ENCODE measurements at places on chromosomes 5 and 9.

DNA sequence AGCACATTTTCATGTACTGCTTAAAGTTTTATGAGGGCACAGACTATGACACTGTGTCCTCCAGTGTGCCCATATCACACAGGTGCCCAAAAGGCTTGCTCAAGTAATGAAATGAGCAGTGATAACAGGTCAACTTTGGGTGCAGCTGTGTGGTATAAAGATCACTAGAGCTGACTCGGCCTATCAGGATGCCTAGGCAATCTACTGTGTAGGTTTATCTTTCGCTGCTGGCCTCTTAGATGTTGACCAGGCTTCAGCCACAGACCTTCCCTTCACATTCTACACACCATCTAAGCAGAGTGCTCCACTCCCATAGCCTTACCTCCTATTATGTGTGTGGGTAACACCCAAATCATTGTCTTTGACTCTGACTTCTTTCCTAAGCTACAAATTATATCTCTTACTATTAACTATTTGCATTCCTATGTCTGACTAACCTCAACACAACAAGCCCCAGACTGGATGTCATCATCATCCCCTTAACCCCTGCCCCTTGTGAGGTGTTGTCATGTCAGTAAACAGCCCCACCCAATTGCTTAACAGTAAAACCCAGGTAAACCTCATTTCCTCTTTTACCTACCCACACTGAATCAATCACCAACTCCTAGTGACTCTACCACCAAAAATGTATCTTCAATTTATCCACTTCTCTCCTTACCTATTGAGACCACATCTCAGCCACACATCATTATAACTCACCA, 2.5 kb downstream of the SREK1IP1 start:
- DNase-seq: no peak

DNA sequence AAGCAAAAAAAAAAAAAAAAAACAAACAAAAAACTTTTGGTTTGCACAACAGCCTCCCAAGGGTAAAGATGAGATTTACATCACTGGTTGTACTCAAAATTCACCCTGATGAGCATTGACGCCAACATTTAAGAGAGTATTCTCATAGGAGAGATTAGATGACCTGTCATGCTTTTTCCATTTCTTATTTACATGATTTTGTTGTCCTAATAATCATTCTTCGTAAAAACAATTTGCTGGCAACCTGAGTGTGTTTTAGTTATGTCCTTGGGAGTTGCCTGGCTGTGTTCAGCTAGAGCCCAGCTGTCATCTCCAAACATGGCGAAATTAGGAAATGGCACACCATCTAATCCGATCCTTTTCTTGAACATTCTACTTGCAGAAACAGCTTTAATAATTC, 186.4 kb upstream of the MRPS30 start:
- DNase-seq: no peak

DNA sequence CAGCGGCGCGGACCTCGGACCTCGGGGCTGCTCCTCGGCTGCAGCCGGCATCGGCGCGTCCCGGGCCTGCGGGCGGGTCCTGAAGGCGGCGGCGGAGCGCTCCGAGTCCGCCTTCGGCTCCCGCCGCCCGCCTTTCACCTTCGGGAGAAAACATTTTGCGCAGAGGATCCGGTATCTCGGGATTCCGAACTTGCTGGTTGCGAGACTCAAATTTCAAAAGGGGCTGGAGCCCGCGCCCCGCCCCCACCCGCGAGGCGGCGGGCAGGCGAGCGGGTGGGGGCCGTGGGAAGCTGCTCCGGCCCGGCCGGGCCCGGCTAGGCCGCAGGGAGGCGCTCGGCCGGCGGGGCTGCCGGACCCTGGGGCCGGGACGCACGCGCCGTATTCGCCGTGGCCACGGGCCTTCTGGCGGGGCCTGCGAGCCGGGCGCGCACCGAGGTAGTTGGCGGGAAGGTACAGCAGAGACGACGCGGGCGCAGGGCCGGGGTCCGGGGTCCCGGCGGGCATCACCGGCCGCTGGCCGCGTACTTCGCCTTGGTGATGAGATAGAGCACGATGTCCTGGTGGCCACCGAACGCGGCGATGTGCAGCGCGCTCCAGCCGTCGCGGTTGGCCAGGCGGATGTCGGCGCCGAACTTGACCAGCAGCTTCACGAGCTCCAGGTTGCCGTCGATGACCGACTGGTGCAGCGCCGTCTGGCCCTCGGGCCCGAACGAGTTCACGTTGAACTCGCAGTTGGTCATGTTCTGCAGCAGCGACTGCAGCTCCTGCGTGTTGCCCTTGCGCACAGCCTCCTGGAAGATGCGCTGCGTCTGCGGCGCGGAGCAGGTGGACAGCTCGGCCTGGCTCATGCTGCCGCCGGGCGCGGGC, 757 bp downstream of the NRARP start:
- DNase-seq: no peak

DNA sequence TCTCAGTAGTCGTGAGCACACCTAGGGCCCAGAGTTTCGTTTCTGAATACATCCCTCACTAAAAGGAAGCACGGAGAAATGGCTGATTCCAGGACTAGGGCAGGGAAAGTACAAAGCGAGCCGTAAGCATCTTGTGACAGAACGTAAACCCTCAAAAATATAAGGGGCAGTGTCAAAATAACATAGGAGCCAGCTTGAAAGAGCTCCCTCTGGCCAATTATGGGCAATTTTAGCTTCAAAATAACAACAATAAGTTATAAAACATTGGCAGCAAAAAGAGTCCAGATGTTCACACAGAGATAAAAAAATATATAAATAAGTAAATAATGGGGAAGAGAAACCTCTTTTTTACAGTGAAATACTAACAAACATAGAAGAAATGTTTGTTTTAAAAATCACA, 18.5 kb upstream of the GLIS3 start:
- no peak for DNase-seq

- no peak for DNase-seq
Measured at GRCh38 chr5:17249029-17249634, 31.7 kb downstream of the BASP1 start.

DNA sequence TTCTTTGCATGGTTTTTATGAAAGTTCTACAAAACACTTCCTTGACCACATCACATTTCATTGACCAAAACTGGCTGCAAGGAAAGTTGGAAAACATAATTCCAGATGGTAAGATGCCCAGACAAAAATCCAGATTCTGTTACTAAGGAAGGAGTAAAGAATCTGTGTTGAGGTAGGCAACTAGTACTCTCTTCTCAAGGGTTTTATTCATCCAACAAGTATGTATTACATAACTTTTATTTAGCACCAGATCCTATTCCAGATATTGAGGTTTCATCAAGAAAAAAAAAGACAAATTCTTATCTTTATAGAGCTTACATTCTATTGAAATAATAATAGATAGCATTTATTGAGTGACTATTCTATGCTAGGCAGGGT, 43.2 kb upstream of the UGCG start:
- DNase-seq: no peak

DNA sequence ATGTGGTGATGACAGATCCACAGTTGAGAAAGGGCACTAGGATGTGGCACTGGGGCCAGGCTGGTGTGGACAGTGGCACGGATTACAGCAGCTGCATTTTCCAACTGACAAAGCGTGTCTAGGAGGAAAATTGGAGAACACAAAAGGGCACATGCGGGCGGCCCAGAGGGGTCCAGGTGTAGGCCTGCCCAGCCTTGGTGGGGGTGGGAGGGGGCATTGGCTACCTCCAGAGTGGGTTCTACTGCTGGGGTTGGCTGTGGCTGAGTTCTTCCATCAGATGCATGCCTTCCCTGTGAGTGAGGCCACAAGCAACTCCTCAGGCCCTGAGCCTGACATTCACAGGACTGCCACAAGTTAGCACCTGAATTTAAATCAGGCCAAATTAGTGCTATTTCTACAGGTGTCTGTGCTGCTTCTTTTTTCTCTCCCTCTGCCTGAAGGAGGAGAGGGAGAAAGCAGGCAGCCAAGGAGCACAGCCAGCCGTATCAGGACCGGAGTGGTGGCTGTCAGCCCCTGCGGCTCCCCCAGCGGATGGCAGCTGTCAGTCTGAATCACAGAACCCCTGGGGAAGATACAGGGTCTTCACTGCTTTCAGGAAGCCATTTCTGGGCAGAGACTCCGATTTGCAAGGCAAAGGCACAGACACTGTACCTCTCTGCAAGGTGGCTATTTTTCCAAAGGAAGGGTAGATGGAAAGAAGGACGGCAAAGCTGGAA, 464.2 kb downstream of the SPOCK1 start:
- DNase-seq: no peak

GRCh38 chr5:72266862-72267261, 53.2 kb downstream of the MRPS27 start:
- no peak for DNase-seq

- DNase-seq: no peak
Measured at GRCh38 chr9:135144581-135145170, 57.2 kb downstream of the OLFM1 start.

DNA sequence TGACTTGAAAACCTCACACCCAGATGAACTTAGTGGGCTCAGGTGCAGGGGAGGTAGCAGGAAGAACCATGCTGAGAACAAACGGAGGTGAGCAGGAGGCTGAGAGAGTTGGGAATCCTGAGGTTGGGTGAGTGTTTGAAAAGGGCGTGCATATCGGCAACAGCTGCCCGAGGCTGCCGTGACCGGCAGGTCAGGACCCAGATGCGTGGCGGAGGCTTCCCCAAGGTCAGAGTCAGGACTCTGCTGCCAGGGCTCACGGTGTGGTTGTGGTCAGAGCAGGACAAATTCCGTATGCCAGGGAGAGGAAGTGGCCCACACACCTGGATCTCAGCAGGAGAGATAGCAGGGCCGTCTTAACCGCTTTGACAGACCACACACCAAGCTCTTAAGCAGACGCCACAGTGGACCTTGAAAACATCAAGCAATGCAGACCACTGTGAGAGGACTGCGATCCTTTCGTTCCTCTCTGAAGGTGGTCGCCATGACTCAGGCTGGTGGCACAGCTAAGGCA, 43.1 kb downstream of the ADAMTS16 start:
- DNase-seq: no peak

DNA sequence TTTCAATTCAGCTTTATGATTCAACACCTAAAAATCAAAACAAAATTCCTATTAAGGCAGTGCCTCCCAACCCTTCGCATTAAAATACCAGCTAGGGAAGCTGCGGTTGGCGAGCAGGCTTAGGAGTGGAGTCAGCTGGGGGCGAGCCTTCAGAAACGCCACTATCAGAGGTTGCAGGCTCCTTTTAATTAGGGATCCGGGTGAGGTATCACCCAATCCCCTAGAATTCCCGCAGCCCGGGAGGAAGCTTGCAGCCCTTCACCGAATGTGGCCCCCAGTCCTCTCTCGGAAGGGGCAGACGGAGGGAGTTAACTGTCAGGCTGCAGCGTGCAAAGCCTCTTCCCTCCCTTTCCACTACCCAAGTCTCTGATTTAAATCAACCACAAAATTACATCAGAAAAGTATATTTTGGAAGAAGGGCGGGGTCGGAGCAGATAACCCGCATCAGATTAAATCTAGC, 1.7 kb downstream of the STC2 start:
- no peak for DNase-seq

GRCh38 chr5:41600731-41601130, 90.3 kb upstream of the PLCXD3 start:
- DNase-seq: no peak

DNA sequence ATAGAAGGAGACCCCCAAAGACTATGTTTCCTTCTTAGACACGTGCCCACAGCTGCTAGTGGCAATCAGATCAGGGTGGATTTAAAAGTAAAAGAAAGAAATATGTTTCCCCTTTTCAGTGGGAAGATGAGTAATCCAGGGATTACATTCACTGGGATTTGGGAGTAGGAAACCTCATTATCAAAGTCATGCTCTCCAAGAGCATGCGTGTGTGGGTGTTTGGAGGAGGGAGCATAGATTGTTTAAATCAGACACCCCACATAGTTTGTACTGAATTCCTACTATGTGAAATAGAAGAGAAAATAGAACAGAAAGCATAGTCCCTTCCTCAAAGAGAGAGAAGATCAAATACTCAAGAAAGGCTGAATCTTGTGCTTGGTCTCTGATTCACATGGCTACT, 65.5 kb upstream of the TBCA start:
- DNase-seq: no peak

DNA sequence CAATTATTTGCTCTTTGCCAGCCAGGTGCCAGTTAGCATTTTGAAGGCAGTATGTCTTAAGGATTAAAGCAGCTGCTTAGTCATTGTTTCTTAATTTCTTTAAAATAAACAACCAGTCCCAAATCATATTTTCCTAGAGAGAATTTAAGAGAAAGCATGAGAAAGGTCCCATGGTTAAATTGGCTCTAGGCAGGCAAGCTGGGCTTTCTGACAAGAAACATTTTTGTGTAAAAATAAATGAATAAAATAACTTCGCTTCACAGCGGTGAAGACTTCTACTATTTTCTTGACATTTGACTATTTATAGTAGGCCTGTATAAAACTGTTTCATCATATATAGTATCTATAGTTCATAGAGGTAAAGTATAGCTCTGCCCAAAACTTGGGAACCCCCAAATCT, 617.7 kb upstream of the C9orf72 start:
- DNase-seq: no peak

- DNase-seq: no peak
Measured at GRCh38 chr9:34615132-34615531, 3.2 kb upstream of the RPP25L start.

- no peak for DNase-seq
Measured at GRCh38 chr5:177399997-177400868, at the start of gene PFN3. Gene PFN3, minus strand, starts transcription at chr5:177400661. Its CDS starts 85 bp downstream, at chr5:177400576.

GRCh38 chr9:36933676-36934215, 100.3 kb downstream of the PAX5 start:
- no peak for DNase-seq

DNA sequence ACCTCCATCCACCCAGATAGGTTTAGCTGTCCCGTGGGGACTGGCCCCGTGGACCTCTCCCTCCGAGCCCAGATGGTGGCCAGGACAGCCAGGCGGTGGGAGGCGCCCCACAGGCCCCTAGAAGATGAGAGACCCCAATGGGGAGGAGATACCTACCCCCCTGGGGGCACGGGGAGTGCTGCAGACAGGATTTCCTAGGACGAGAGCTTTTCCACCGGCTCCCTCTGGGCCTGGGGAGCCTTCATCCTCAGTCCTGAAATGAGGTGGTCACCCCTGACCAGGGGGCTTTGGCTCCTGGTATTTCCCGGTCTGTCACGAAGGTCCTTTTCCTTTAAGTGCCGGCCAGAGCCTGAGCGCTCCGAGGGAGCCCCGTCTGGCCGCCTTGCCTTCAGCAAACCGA, 46.8 kb downstream of the MRPL36 start:
- no peak for DNase-seq

DNA sequence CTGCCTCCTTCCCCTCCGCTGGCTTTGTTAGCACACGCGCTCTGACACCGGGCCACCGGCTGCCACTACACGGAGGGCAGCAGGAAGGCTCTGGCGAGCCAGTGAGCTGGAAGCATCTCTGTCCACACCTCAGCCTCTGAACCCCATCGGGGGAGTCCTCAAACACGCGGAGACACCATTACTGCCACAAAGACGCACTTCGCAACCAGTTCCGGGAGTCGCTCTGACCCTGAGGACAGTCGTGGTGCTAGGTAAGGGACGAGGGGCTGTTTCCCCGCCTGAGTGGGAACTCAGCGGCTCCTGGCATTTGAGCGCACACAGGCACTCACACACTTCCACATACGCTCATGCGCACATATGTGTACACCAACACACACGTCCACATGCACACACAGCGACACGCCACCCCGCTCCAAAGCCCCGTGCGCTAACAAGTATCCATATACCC, 160.0 kb downstream of the C9orf152 start:
- DNase-seq: no peak

- no peak for DNase-seq
Measured at GRCh38 chr9:71664566-71664965, 103.7 kb downstream of the CEMIP2 start.

GRCh38 chr5:179312557-179313235, 32.6 kb downstream of the ADAMTS2 start:
- DNase-seq: no peak
